CD4-positive, alpha-beta T cell treated with Interleukin-6 at 100 ng/mL for 8 hours (primary cell): ENCODE measurements at places on chromosomes 1 and 21.

DNA sequence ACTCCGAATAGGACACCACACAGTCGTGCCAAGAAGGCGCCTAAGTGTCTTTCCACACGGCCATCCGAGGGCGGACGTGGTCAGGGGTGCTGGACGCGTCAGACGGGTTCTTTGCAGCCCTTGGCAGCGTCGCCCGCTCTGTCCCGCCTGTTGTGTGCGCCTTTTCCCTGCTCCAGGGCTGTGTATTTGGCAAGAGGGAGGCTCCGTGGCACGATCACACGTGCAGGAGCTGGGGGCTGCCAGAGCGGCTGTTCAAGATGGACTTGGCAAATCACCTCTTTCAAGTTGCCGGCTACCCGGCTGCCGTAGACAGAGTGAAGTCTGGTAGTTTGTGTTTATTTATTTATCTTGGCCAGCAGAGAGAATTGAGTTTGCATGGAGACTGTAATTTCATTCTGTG lies 31.9 kb downstream of the PRKCZ start:
- no peak for DNase-seq

DNA sequence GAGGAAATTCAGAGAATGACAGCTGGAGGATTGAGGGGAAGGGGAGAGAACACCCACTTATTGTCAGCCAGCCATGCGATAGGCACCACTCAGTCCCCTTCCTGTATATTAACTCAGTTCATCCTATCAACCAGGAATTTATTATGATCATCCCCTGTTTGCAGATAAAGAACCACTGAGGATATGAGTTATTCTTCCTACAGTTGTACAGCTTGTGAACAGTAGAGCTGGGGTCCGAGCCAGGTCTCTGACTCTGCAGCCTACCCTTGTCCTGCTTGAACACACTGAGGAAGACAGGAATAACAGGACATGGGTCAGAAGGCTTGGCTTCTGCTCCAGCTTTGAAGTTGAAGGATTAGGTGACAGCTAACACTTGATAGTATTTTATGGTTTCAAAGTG lies 42.0 kb upstream of the SCMH1 start:
- DNase-seq = no peak

DNA sequence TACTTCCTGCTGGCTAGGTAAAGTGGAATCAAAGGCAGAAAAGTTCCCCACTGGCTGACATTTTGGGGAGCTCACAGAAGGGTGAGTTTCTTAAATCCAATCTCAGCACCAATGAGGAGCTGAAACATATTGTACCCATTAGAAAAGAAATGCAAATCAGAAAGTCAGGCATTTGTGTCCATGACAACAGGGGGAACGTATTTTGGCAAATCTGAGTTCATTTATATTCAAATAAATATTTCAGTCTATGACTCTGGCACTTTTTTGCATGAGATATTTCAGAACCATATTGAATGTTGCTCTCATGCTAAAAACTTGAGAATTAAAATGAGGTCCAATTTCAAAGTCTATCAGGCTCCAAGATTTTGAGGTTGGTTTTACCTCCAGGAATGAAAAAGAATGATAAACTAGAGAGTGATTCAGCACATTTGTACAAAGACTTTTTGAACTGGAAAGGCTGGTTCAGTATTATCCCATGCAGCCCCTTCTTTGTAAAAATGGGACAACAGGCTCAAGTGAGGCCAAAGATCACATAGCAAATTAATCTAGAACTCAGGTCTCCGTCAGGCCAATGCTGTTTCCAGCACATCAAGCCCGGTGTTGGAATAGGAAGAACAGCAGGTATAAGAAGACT lies 202.2 kb downstream of the RRAGC start:
- no peak for DNase-seq

GRCh38 chr1:84283381-84283780 lies 18.1 kb upstream of the SAMD13 start:
- no peak for DNase-seq

DNA sequence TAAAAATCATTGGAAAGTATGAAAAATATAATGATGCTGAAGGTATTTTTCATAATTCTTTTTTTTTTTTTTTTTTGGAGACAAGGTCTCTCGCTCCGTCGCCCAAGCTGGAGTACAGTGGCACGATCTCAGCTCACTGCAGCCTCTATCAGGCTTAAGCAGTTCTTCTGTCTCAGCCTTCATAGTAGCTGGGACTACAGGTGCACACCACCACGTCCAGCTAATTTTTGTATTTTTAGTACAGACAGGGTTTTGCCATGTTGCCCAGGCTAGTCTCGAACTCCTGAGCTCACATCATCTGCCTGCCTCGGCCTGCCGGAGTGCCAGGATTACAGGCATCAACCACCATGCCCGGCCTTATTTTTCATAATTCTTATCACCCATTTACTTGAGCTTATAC lies 13.3 kb downstream of the SMAP2 start:
- no peak for DNase-seq

DNA sequence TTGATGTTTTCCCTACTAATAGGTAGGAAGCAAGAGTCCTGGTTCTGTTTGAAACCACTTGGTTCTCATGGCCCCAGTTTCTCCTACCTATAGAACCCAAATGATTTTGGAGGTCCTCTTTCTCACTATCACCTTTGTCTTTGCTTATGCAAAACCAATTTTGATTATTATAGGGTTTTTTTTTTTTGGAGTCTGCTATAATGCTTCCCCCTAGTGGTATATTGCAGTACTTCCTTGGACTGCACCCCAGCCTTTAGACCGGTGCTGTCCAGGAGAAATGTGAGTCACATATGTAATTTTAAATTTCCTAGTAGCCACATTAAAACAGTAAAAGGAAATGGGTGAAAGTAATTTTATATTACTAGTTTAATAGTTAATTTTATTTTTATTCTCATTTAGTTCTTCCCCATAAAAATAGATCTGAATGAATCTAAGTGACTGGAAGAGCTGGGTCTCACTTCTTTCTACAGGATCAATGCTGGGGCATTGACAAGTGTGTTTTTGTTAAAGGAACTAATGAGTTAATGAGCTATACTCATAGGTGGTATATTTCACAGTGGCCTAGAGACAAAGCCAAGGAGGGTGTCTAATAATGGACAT lies 10.6 kb downstream of the FCMR start:
- peak; percentile 51 for DNase-seq

DNA sequence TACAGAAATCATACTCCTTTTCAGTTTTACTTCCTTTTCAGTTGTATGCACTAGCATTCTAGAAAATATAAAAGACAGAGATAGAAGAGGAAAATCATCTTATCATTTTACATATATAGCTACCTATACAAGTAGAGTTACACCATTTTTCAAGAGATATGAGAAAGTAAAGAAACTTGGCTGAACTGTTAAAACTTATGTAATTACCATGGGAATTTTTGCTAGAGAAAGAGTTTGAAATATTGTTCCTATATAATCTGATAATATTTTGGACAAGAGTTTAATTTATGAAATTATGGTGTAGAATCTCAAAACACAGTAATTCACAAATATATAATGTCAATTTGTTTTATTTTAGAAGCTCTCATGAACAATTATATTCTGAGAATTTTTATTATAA lies 180.8 kb downstream of the PLPPR4 start:
- no peak for DNase-seq

DNA sequence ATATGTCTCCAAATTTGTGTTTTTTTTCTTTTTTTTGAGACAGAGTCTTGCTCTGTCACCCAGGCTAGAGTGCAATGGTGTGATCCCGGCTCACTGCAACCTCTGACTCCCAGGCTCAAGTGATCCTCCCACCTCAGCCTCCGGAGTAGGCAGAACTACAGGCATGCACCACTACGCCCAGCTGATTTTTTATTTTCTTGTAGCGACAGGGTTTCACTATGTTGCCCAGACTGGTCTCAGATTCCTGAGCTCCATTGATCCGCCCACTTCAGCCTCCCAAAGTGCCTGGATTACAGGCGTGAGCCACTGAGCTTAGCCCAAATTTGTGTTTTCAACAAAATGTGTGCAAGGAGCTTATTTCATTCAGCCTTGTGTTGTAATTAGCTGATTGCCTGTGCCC lies 59.0 kb upstream of the IFFO2 start:
- DNase-seq = no peak

GRCh38 chr1:228794173-228794572 lies 58.9 kb downstream of the RHOU start:
- DNase-seq = peak; percentile 30

- no peak for DNase-seq
These were observed 12.3 kb downstream of the PHLDA3 start for GRCh38 chr1:201456499-201457309.

DNA sequence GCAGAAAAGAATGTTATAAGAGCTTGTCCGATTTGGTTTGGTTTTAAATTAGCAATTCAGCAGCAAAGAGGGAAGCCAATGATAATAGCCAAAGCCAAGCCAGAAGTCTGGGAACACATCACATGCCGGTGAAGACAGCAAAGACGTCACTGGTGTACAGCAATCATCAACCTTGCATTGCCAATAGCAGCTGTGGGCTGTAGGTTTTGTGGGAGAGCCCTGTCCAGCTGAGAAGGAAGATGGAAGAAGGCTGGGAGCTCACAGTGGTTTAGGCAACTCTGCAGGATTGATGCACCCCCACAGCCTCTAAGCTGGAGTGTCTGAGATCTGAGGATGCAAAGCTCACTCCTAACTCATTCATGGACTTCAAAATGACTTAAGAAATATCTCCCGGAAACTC lies 338.7 kb downstream of the SIPA1L2 start:
- no peak for DNase-seq

- DNase-seq = no peak
These were observed 18.6 kb upstream of the RGS8 start for GRCh38 chr1:182702826-182703524.

DNA sequence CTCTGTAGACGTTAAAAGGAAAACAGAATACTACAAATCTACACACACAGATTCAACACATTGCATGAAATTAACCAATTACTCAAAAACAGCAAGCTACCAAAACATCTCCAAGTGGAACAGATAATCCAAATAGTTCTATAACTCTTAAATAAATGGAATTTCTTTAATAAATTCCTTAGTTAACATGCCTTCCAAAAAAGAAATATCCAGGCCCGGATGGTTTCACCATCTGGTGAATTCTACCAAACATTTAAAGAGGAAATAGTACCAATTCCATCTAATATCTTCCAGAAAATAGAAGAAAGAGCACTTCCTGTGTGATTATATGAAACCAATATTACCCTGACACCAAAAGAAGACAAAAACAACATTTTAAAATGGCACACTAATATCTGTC lies 52.8 kb upstream of the COL6A2 start:
- DNase-seq = no peak

GRCh38 chr1:199612976-199613774 lies 414.3 kb upstream of the NR5A2 start:
- DNase-seq = no peak

GRCh38 chr1:205772607-205773032 lies 2.7 kb downstream of the RAB29 start:
- DNase-seq = no peak

GRCh38 chr1:87986130-87986866 lies 657.6 kb downstream of the LMO4 start:
- DNase-seq = no peak

DNA sequence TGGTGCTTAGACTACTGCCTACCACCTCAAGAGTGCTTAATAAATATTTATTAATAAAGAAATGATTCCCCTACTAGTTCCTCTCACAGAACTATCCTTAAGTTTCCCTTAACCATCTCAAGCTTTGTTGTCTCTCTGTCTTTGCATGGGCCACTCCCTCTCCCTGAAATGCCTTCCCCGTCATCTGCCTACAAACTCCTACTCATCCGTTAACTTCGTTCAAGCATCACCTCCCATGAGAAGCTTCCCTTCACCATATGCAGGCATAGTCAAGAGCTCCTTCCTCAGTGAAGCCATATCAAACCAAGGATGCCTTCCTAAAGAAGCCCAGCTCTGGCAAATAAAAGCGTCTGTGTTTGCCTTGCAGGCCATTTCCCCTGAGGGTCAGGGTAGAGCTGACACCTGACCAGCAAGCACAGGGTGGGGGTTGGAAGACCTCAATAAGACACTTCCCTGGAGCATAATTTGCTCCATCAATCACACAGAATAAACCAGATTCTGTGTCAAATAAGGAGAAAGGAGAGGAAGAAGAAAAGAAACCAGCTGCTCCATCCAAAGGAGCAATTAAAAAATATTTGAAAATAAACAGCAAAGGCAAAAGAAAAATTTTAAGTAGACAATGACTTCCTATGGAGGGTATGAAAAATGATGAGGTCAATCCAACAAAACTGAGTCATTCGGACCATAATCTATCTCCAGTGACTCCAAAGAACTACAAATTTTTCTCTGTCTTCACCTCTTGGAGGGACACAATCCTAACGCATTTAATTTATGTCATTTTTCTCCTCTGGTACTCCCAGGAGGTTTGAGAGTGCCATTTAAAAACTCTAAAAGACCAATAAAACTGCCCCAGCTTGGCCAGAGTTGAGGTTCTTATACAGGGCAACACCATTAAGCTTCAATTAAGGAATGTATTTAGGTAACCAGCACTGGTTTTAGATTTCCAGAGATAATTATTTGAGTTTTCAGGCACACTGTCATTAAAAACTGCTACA lies 303.6 kb downstream of the KCNH1 start:
- no peak for DNase-seq

DNA sequence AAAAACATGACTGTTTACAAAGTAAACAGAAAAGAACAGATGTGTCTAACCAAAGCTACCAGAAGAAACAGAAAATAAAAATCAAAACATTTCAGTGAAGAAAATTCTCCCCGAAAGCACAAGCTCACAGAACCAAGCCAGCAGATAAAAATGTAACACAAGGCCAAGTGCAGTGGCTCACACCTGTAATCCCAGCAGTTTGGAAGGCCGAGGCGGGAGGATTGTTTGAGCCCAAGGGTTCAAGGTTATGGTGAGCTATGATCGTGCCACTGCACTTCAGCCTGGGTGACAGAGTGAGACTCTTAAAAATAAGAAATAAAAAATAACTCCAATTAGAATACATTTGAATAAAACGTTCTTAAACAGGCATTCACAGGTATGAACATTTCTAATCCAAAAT lies 19.1 kb upstream of the DDOST start:
- DNase-seq = no peak
